GM12865 (cell line): ENCODE measurements at places on chromosomes 6 and 20.

- DNase-seq = no peak
These were observed 25.5 kb downstream of the KCNK15 start for GRCh38 chr20:44771172-44771535.

DNA sequence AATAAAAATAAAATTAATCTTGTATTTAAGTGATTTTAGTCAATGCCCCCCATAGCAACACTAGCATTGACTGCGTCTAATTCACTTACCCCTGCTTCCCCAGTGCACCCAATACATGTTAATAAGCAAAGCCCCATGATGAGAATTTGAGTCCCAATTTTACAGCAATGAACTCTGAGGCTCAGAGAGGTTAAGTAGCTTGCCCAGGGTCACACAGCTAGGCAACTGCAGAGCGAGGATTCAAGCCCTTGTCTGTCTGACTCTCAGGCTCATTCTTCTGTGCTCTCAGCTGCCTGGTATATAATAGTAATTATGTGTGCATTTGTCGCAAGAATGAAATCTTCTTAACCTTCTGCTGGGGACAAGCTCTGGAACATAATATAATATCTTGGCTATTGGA lies 8.5 kb downstream of the PABPC1L start:
- no peak for DNase-seq

DNA sequence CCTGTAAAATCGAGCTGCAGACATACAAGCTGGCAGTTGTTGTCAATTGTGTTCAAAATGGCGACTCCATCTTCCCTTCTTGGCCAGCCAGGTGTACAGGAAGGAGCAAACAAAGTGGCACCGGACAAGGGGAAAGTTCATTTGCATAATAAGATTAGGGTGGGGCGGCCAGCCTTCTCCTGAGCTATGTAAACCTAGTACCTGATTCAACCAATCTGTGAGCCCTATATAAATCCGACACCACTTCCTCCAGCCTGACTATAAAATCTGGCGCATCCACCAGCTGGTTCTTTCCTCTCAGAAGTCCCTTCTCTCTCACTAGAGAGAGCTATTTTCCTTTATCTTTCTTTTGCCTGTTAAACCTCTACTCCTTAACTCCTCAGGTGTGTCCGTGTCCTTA lies 8.1 kb upstream of the HBS1L start:
- DNase-seq = no peak

DNA sequence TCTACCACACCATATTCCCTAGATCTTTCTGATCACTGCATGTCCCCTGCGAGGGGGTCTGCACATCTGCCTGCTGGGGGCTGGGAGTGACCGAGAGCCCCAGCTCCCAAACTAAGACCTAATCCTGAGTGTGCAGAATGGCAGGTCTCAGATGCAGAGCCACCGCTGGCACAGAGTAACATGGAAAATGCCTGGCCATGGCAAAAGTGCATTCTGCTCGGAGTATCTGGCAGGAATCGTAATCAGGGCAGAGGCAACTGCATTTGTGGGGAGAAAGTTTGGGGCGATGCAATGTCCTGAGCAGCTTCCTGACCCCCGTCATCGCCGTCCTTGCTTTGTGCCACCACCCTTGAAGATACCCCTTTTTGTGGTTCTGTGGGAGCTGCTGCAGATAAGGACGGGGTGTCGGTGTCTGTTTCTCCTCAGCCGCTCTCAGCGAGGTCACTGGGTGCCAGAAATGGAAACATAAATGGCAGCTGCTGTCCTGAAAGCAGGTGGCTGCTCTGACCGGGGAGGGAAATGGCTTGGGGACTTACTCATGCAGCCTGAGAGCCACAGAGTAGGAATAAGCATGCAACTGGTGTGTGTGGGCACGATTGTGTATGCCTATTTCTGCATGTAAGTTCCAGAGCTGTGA lies 157.9 kb downstream of the LY86 start:
- no peak for DNase-seq

- DNase-seq = no peak
These were observed 235.6 kb downstream of the SOX4 start for GRCh38 chr6:21829126-21829525.

DNA sequence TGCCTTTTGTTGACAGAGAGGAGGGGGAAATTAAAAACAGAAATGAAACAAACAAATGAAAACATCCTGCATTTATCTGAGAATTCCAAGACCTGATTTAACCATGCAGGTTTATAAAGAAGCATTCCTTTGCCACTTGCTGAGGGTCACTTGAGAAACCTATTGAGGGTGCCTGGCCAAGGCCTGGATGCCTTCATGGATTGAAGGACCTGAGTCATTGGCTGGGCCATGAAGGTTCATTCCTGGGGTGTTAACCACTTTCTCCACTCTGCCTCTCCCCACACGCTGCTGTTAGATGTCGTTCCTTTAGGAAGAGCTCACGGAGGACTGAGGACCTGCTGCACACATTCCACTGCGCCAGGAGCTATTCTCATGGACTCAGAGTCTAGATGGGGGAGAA lies 49.7 kb downstream of the DAAM2 start:
- DNase-seq = no peak

DNA sequence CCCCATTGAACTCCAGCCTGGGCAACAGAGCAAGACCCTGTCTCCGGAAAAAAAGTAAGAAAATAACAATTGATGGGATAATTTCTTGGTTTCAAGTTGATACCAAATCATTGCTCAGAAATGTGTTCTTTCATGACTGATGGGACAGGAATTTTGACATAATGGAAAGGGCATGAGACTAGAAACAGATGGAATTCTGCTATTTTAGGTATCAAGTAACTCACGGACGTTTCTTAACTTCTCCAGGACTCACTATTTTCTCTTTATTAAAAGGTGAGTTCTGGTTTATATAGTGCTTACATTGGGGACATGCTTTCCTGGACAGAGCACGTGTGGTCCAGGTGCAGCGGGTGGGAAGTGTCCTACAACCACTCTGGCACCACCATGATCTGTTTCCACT lies 6.0 kb upstream of the DSP start:
- DNase-seq = no peak

- peak; percentile 83 for DNase-seq
These were observed 147.4 kb upstream of the OLIG3 start for GRCh38 chr6:137641474-137642077.

DNA sequence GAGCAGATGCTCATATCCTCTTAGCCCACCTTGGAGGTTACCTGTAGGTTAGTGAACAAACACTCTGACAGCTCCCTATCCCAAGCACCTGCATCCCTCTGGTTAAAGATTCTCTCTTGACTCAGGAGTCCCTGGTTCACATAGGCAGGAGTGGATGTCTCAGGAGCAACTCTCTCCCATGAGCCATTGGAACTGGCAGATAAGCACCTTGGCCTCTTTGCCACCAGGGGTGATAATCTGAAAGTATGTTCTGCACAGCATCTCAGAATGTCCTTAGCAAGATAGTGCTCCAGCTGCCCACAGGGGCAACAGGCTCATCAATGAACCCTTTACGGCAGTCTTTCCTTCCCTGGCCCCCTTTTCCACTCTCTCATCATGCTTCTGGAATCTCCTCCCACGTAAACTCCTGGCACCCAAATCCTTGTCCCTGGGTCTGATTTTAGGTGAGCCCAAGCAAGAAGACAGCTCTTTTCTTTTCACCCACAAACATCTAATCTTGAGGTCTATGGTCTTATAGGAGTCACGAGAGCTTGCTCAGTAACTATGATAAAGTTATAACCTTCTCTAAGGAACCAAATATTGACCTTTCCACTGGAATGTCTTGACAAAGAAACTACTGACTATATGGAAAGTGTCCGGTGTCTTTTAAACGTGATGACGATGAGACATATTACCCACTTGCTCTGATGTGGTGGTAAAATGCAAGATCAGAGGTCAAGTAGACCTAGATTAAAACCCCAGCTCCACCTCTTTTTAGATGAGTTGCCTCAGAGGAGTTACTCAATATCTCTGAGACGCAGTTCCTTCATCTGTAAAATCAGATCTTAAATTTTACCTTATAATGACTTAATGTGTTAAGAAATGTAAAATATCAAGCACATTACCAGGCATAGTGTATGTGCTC lies 39.8 kb upstream of the ISM1 start:
- no peak for DNase-seq

DNA sequence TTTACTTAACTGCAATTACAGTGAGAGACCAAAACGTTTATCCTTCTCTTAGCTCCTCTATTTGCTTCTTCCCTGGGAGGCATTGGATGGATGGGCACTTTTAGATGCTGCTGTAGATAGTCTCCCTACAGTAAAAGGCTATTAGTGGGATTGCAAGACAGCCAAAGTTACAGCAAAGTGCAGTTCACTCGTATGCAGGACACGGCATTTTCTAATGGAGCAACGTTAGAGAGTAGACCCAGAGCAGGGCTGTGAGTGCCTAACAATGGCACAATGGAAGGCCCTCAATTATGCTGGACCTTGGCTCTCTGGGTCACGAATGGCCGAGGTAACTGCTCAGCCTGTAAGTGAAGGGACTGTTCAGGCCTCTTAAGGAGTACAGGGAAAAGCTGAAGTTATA lies 605.8 kb upstream of the NOX3 start:
- no peak for DNase-seq
